Stimulated activated CD8-positive, alpha-beta memory T cell treated with anti-CD3 and anti-CD28 coated beads, Interleukin-15, amount 100 ng/mL, for 1 hour (primary cell): ENCODE measurements at places on chromosomes 5 and 9.

DNA sequence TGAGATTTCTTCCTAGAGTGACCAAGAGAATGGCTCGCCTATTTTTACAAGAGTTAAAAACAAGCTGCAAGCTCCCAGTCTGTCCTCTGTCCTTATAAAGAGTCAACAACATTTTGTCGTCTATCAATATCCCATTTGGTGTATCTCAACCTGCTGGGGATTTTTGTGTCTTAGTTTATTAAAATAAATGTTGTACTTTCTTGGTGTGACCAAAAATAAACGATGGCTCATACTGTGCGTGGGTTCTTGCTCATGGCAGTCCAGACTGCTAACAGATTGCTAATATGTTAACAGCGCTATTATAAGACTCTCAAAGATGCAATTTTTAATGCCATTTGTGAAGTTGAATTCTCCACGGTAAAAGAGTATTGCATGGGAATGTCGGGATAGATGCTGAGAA, 569.9 kb downstream of the GABRG2 start:
- no peak for DNase-seq

GRCh38 chr5:150729859-150730258, 29.0 kb downstream of the DCTN4 start:
- no peak for DNase-seq

- DNase-seq = no peak
Measured at GRCh38 chr5:82403026-82403425, 124.9 kb upstream of the RPS23 start.

GRCh38 chr9:129326061-129327005, 148.3 kb upstream of the IER5L start:
- DNase-seq = no peak

DNA sequence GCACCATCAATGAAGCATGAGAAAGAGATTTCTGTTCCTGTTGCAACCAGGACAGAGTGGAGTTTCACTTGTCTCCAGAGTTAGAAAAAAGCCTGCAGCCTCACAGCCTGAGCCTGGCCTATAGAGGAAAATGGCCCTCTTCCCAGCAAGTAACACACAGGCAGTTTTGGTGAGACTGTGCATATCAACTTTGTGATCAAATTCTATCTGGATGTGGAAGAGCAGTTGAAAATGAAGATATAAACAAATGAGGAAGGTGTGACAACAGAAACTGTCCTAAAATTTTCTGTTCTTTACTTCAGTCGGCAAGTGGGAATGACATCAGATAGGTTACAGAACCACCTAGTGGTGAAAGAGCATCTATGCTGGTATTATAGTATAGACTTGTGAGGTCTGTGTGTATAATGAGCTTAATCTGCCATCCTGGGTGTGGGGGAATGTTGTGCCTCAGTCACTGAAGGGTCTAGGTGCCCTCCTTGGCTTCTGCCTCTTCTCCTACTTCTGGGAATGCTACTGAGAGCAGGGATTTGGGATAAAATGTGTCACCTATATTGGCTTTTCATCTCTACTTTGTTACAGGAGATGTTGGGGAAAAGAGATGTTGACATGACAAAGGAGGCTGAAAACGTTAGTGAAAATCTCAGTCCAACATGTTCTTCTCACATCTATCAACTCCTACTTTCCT, 28.2 kb downstream of the YIPF5 start:
- no peak for DNase-seq

- no peak for DNase-seq
Measured at GRCh38 chr5:90956511-90957097, 398.0 kb downstream of the ADGRV1 start.
